Type B pancreatic cell (in vitro differentiated cells): ENCODE measurements at places on chromosomes 2 and 18.

- no peak for DNase-seq
These were observed 7.0 kb downstream of the TAF4B start for GRCh38 chr18:26233208-26233607.

DNA sequence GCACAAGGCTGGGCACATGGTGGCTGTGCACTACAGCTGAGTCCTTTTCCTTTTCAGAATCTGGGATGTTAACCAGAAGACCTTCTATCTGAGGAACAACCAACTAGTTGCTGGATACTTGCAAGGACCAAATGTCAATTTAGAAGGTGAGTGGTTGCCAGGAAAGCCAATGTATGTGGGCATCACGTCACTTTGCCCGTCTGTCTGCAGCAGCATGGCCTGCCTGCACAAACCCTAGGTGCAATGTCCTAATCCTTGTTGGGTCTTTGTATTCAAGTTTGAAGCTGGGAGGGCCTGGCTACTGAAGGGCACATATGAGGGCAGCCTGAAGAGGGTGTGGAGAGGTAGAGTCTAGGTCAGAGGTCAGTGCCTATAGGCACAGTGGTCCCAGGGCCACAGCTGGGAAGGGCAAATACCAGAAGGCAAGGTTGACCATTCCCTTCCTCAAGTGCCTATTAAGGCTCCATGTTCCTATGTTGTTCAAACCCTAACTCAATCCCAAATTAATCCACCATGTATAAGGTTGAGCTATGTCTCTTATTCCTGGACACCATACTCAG is 2.2 kb downstream of the IL1RN start:
- no peak for DNase-seq

- DNase-seq = no peak
These were observed 248.5 kb upstream of the SP5 start for GRCh38 chr2:170466632-170467031.

DNA sequence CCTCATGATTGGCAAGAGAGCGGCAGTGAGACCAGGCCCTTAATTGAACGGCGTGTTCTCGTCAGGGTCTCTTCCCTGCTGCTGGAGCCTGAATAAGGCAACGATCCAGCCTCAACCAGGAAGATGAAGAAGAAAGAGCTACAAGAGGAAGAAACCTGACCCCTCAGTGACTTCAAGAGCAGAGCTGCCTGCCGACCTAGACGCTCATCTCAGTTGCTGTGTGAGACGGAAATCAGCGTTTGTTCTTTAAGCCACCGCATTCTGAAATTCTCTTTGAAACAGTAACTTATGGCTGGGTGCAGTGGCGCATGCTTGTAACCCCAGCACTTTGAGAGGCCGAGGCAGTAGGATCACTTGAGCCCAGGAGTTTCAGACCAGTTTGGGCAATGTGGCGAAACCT is 29.6 kb upstream of the KCNG3 start:
- DNase-seq = no peak

DNA sequence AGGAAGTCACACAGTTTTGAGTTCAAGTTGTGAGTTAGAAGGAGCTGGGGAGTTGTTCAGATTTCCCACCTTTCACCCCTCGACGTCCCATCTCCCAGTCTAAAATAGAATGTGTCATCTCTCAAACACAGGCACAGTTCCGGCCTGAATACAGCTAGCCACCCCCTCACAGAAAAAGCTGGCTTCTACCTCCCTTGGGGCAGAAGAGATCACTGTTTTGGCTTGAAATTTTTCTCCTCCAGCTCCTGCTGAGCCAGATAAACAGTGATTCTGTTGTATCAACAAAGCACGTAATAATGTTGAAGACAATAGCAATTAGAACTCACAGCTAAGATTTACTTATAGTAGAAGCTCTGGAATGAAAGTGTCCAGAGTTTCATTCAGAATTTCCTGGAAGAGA is 74.7 kb downstream of the KIAA2012 start:
- DNase-seq = no peak

DNA sequence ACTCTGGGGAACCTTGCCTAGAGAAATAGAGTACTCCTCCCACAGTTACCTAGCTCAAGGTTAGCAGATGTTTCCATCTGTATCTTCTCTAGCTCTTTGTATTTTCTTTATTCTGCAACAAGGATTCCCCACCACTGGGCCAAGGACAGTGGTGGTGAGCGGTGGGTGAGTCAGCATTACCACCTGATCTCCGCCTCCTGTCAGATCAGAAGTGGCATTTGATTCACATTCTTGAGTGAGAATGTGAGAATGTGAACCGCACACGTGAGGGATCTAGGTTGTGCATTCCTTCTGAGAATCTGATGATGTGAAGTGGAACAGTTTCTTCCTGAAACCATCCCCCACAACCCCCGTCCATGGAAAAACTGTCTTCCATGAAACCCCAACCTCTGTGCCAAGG is 9.0 kb downstream of the EPB41L3 start:
- no peak for DNase-seq

GRCh38 chr18:9117980-9118841 is 15.7 kb downstream of the NDUFV2 start:
- no peak for DNase-seq

- no peak for DNase-seq
These were observed 93.3 kb upstream of the CDC42EP3 start for GRCh38 chr2:37764739-37765138.

DNA sequence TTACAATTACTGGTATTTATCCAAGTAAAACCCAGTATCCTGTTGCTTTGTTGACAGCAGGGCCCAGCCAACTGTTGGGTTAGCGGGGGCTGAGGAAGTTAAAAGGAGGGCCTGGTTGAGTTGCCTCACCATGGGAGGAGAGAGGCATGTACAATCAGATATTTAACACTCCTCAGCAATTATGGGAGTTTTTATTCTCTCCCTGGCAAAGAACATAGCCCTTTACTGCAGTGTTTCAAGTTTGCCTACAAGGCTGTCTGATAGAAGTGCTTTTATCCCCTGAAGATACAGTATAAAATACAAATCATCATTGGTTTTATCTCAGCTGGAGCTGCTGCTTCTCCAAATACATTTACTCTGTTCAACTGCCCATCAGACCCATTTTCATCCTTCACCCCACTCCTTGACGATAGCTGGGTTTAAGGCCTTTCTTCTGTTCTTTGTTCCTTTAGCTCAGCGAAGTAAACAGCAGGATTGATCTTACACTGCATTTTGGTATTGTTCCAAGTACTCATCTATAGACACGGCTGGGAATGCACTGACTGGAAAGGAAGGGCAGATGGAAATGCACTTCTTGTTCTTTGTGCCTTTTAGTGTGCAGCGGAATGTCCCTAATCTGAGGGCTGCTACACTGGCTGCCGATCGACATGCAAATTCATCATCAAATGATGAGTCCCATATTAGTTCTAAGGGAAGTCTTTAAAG is 402.5 kb upstream of the SPRED2 start:
- DNase-seq = no peak

- DNase-seq = no peak
These were observed 217.1 kb downstream of the KLHL29 start for GRCh38 chr2:23602116-23602515.

DNA sequence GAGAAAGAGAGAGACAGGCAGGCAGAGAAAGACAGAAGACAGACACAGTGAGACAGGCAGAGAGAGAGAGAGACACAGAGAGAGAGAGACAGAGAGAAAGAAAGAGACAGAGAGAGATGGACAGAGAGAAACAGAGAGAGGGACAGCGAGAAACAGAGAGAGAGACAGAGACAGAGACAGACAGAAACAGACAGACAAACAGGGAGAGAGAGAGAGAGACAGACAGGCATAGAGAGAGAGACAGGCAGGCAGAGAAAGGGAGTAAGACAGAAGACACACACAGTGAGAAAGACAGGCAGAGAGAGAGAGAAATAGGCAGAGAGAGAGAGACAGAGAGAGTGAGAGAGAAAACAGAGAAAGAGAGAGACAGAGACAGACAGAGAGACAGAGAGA is 105.3 kb upstream of the ANKRD30BL start:
- DNase-seq = no peak
